ENCODE measurements at places on chromosomes 12 and 14.
A peak's percentile ranks its signal among the peaks of the same experiment; 100 is the strongest.

DNA sequence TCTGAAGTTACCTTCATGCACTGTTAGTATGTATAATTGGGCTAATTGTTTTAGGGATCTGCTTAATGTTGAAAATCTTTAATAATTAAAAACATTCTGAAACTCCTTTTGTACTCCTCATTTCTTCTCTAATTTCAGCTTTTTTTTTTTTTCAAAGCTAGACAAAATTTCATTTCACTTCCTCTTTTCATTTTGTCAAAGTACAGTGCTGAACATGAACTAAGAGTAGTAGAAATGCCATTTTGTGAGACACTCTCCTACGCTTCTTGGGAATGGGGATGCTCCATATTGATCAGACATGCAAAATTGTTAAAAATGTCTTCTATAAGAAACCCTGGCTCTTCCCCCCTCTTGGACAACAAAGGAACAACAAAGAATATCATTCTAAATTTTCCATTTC is 1.7 kb downstream of the ABCD2 start:
- no peak for DNase-seq

- DNase-seq = no peak
Observed at GRCh38 chr12:2582631-2583030, 212.1 kb upstream of the FKBP4 start.

- no peak for DNase-seq
Observed at GRCh38 chr12:114406984-114407841, 1.3 kb upstream of the TBX5 start.

- no peak for DNase-seq
Observed at GRCh38 chr14:68308726-68309520, 483.9 kb downstream of the ZFP36L1 start.

- no peak for DNase-seq
Observed at GRCh38 chr12:68821357-68822188, 13.6 kb downstream of the MDM2 start.

GRCh38 chr14:94401083-94401482 is 12.7 kb upstream of the SERPINA1 start:
- DNase-seq = no peak

- DNase-seq = no peak
Observed at GRCh38 chr12:109581334-109581691, 7.7 kb downstream of the MVK start.

DNA sequence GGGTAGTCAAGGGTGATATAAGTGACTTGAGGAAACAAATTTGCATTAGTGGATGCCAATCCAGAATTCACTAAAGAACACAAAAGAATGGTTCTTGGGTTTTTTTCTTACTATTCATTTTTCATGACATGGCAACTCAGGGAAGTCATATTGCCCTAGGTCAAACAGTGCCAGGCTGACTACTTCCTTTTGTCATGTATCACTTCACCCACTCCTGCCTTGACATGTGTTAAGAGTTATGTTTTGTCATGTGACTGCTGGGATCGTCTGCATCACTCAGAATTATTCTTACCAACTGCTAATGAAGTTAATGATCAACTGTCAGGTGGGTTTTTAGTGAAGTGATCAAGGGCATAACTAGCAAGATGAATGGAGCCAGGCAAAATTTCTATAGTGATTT is 74.2 kb downstream of the PRORP start:
- no peak for DNase-seq

- peak; percentile 74 for DNase-seq
Observed at GRCh38 chr14:103078420-103078749, 5.6 kb upstream of the LBHD2 start.

DNA sequence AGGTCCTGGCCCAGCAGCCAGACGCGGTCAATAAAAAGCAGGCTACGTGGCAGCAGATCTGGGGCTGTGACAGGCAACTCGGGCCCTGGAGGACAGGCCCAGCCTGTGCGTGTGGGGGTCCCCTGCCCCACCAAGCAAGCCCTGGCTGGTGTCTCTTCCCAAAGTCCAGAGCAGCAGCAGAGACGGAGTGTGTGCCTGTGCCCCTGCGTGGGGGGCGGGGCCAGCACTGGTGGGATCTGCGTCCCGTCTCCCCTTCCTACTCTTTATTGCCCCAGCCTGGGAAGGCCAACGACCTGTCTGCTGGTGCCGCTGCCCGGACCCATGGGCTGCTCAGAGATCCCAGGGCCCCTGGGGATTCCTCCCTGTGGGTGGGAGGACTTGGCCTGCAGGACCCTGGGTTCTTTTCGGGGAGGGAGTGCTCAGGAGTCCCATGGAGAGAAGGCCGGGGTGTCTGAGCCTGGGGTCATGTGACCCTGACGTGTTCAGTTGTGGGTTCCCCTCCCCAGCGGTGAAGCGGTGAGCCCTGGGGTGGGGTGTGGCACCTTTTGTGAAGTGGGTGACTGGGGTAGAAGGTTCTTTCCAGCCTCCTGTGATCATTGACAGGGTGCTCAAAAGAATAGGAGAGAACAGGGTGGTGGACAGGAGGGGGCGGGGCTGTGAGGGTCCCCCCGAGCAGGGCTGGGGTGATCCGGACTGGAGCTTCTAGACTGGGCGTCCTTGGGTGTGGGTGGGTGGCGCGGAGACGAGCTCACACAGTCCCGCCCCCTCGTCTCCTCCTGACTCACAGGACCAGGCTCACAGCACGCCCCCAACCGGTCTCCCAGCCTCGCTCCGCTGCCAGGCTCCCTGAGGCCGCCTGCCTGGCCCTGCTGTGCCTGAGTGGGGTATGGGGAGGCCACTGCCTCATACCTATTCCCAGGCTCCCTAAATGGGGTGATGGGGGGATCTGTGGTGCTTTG is 22.4 kb downstream of the ASPG start:
- DNase-seq = no peak

DNA sequence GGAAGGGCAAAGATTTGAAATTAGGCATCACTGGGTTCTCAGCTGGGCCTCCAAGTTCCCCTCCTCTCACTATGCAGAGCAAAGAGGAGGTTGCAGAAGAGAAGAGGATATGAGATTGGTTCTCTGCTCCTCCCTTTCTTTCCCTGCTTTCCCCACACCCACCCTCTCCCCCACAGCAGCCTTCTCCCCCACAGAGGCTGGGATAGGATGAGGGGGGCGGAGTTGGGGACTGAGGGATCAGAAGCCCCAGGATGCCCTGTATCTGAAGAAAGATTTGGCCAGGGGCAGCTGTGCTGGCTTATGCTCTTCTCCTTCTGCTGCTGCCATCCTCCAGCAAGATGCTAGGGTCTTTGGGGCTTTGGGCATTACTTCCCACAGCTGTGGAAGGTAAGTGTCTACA is at the start of gene AMHR2:
TSS of gene AMHR2 (plus strand) at position 259 of the 400 bp plus-strand sequence. CDS start at position 339, 80 bp downstream.
- no peak for DNase-seq

DNA sequence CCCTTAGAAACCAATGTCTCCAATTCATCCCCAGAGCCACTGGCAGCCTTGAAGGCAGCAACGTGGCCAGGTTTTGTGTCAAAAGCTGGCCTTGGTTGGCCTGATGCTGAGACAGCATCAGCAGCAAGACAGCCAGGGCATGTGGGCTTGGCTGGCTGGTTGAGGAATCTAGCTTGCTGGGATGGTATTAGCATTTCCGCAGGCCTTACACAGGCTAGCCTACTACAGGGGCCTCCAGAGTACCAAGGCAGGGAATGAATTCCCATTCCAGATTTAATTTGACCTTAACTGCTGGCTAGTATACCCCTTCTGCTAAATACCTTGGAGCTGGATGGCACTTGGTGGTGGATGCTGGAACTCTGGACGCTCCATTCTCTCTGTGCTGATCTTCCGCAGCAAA is 15.8 kb downstream of the NGDN start:
- DNase-seq = no peak

GRCh38 chr14:77809011-77809410 is 9.1 kb downstream of the ADCK1 start:
- no peak for DNase-seq

GRCh38 chr14:55301437-55302121 is 30.4 kb downstream of the FBXO34 start:
- DNase-seq = no peak

DNA sequence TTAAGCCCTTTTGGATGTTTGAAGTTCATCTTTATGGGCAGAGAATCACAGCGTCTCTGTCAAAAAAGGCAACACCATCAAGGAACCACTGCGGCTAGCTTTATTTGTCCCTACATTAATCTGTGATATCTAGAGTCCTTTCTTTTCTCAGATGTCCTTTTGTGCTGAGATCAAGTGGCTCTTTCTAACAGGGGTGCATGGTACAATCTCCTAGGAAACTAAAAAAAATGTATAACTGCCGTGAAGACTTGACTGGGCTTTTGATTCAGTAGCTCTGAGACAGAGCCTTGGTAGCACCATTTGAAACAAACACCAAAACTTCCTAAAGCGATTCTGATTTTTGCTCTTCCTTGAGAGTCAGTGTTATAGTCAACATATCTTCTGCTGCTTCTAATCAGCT is 33.3 kb downstream of the KCNK13 start:
- DNase-seq = no peak

GRCh38 chr14:69877492-69877891 is 1.7 kb upstream of the SMOC1 start:
- DNase-seq = no peak

DNA sequence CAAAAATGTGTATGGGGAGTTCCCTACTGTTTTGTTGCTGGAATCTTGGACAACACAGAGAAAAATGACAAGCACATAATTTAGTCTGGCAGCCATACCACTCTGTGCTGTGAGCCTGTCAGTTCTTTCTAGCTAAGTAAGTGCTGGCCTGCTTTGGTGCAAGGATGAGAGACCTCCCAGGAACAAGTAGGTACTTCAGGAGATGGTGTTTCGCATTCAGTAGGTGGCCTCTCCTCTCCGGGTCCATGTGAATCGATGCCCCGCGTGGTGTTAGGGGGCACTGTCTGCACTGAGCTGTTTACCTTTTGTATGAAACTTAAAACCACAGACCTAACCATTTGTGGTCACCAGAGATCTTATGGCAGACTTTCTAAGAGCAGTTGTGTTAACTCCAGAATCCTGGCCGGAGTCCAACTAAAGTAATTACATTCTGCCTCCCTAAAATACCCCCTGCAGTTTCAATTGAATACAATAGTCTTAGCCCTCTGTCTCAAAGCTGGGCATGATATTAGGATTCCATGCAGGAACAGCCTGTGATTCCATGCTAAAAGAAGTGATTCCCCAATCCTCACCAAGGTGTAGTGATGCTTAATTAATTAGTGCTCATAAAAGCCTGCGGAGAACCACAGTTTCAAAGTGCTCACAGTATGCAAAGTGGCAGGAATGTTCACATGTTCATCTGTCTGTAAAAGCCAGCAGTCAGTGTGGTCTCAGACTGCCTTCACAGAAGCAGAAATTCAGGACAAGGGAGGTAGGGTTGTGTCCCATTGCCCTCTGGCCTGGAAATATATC is 64.2 kb downstream of the LLPH start:
- DNase-seq = no peak

GRCh38 chr12:124553862-124554428 is 13.5 kb downstream of the NCOR2 start:
- no peak for DNase-seq

DNA sequence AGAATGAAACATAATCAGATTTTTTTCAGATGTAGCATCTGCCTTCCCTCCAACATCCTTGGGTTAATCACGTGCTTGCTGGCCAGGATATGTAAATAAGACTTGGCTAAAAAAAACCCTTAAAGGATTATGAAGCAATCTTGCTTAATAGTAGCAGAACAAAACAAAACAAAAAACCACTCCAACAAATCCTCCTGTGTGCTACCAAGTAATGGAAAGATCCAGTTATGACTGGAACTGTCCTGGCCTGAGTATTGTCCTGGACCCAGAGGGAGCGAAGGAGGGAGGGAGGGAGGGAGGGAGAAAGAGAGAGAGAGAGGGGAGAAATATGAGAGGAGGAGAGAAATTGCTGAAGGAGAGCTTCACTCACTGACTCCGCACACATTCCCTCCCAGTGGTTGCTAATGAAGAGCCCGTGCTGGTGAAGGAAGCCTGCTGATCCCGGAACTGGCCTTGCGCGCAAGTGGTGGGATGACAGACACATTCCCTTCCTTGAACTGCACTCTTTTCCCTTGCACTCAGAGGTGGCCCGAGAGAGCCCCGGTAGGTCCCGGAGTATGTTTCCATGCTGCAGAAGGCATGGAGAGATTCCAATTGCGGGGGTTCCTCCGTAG is 57.2 kb downstream of the HMGA2 start:
- no peak for DNase-seq

- DNase-seq = no peak
Observed at GRCh38 chr12:42704340-42704739, 114.8 kb upstream of the PRICKLE1 start.

DNA sequence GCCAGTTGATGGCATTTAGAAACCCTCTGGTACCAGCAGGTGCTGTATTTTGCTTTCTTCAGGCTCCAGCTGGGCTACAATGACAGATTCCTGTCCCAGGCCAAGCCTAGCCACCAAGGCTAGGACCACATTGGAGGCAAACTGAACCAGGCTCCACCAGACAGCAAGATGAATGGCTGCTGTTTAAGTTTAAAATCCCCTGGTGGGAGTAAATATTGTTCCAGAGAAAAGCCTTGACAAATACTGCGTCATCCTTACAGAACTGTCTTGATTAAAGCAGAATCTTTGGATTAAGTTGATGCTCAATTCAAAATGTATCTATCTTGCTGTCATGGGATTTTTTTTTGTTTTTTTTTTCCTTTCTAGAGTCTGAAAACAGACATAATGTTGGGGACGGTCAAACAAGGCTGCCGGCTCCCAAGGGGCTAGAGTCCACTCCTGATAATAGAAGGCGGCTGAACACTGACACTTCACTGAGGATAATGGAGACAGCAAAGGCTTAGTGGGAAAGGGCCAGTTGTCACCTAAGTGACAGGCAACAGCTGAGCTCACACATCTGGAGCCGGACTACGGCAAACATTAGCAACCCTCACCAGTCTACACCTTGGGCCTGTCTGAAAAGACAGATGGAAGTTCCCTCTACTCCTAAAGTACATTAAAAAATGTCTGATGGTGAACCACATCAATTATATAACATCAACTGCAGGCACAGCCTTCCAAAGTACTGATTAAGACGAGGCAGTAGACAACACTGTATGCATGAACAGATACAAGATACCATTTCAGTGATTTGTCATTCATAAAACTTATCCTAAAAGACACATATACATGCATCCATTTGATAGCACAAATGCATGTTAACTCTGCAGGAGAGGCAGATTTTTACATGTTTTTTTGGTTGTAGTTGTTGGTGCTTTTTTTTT is 1.7 kb downstream of the PRICKLE1 start:
- no peak for DNase-seq

- DNase-seq = no peak
Observed at GRCh38 chr14:21680072-21680471, 6.5 kb upstream of the OR4E1 start.

- DNase-seq = no peak
Observed at GRCh38 chr14:65838565-65838964, 426.0 kb downstream of the FUT8 start.

- no peak for DNase-seq
Observed at GRCh38 chr12:39675263-39675662, 55.7 kb upstream of the ABCD2 start.

- DNase-seq = no peak
Observed at GRCh38 chr12:4909734-4910501, at the start of gene KCNA1. TSS of gene KCNA1 (plus strand) at chr12:4909905. CDS start at chr12:4911379, 1,474 bp downstream.

DNA sequence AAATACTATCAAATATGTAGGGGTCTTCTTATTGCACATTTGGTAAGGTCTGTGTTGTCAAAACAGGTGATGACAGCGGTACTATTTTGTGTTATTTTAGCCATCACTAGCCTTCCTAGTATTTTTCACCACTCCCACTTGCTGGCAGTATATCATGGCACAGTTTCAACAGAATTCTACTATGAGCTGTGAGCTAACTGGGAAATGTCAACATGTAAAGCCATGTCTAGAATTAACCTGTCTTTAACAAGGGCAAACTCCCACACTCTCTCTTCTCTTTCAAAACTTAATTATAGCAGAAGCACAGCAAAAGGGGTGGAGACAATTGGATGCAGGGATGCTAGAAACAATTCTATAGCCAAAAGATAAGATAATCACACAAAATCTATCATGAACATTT is 253.4 kb downstream of the PAX9 start:
- DNase-seq = no peak

Data from activated naive CD4-positive, alpha-beta T cell treated with Interleukin-2 at 50 U/mL for 16 hours (primary cell).